ENCODE measurements at places on chromosomes 4 and X.

- no peak for DNase-seq
Observed at GRCh38 chr4:100287534-100287933, 97.3 kb upstream of the DDIT4L start.

- no peak for DNase-seq
Observed at GRCh38 chr4:8495803-8496202, 55.2 kb downstream of the TRMT44 start.

DNA sequence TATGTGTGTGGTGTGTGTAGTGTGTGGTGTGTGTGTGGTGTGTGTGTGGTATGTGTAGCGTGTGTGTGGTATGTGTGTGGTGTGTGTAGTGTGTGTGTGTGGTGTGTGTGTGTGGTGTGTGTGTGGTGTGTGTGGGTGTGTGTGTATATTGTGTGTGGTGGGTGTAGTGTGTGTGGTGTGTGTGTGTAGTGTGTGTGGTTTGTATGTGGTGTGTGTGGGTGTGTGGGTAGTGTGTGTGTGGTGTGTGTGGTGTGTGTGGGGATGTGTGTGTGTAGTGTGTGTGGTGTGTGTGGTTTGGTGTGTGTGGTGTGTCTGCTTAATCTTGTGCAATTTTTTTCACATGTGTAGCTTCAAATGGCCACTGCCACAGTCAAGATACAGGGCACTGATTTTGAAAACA is 94.5 kb downstream of the CPZ start:
- DNase-seq: no peak

- no peak for DNase-seq
Observed at GRCh38 chr4:185781555-185782215, 30.3 kb downstream of the SORBS2 start.

GRCh38 chrX:31603411-31604120 is 531.7 kb upstream of the FTHL17 start:
- DNase-seq: no peak

GRCh38 chr4:18894928-18895327 is 873.4 kb upstream of the LCORL start:
- DNase-seq: no peak

DNA sequence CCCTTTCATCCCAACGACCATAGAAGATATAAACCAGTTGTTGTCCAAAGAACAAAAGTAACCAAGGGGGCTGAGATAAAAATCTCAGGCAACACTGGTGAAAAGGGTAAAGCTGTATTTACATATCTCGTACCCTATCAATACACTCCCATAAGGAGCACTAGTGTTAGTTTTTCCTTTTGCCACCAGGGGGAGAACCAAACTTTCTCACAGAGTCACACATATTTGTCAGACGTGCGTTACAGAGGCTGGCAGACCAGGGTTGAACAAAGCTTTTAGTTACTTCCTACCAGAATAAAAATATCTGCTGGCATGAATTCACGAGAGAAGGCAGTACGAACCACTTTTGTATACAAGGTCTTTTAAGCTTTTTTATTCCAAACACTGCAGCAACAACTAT is 88.3 kb downstream of the AMELX start:
- DNase-seq: no peak

GRCh38 chr4:111209706-111210105 is 586.8 kb upstream of the PITX2 start:
- no peak for DNase-seq

- DNase-seq: no peak
Observed at GRCh38 chr4:54879576-54879975, 221.8 kb downstream of the KIT start.

DNA sequence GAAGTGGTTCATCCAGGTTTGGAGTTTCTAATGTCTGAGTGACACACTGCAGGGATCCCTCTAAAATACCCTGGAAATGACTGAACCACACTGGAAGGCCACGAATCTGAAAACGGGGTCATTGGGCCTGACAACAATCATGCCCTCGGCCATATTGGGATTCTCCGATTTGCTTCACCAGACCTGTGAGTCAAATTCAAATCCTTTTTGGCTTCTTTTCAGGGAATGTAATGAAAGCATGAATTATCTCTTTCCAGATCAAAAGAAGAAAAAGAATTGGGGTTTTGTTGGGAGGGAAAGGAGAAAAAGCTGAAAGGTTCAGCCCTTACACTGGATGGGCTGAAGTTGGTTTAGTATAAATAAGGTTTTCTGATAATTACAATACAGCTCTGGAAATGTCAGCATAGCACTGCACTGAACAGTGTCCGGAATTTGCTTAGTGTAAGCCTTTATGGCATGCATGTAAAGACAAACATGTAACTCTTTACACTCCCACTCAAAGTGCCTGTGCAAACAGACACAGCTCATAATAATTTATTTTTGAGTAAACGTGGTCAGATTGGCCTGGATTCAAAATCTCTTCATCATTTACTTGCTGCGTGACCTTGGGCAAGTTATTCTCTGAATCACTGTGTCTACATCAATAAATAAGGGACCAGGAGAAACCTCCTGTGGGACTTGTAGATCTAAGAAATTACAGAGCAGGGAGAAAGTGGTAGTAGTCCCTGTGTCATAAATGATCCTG is 21.4 kb downstream of the CT47C1 start:
- DNase-seq: no peak

GRCh38 chrX:42988700-42989099 is 210.7 kb upstream of the PPP1R2C start:
- no peak for DNase-seq

DNA sequence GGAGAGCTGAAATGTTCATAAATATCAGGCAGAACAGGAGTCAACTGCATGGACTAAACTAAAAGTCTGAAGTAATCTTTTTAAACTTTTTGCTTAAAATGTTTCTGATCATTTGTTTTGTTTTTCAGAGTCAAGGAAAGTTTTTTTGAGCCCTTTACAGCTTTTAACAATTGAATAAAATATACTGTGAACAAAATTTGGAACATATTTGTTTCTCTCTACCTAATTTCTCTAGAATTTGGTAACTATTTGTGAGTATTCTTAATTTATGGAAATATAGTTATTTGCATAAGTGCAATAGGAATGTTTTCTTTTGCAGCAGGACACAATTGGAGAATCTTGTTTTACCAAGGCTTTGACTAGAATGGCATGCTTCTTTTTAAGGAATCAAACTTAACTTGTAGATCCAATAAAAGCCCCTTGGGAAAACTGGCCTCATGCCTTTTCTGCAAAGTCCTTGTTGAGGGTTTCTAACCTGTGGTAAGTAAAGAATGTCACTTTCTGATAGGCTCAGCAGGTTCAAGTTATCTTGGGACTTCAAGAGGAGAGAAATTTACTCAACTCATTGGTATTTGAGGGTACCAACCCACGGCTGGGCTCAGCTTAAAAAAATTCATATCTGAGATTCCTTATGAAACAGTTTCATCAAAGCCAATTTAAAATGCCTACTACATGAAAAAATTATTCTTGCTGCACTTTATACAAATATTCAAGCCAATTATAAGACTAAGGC is 91.5 kb downstream of the UPRT start:
- DNase-seq: no peak

DNA sequence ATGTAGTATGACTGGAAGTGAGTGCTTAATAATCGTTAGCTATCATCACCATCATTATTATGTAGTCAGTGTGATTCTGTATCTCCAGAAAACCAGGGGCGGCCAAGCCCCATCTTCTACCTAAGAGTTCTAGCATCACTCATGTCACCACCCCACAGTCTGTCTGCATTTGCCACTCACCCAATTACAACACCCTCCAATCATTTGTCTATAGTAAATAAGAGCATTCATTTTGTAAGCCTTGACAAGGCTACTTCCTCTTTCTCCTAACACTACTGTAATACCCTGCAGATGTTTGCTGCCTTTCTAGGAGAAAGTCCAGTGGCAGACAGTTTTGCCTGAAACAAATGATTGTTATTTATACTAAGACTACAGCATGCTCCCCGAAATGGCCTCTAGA is 15.8 kb upstream of the IL21 start:
- no peak for DNase-seq

DNA sequence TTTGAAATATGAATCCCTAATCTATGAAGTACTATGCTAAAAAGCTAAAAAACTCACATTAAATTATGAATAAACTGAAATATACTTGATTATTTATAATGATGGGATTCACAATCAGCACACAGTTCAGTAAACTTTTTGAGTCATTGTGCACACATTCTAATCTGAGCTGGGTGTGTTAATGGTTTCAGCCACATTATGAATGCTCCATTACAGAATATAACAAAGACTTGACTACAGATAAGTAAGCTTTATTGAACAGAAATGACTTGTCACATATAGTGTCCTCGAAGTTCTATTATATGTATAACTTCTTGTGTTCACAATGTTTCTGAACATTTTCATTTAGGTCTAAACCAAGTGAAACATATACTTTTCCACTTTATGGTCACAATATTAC is 1649.9 kb upstream of the IGFBP7 start:
- DNase-seq: no peak

DNA sequence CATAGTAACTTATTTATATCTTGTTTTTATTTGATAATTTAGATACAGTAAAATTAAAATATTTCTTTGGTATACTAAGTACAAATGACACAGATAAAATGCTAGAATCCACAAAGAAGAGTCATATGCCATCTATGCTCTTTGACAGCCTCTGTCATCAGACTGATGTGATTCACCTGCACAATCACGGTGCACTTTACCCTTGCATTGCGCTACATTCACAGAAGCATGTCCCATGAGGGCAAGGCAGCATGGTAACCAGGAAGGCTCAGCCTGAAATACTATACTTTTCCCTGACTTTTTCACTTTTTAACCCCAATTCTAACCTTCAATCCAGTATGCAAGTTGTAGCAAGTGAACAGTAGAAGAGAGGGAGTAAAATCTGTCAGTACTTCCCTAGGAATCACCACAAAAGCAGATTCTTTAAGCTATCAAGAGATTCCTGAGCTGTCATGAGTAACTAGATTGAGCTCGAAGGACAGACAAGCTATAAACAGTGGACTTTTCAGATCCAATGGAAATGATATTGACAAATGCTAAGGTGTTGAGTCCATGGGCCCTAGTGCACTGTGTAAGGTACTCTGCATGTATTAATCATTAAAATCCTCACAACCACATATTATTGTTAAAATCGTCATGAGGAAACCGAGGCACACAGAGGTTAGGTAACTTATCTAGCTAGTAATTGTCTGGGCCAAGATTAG is 14.2 kb downstream of the SEC24D start:
- no peak for DNase-seq

GRCh38 chr4:139973616-139974015 is 180.4 kb downstream of the MAML3 start:
- no peak for DNase-seq

DNA sequence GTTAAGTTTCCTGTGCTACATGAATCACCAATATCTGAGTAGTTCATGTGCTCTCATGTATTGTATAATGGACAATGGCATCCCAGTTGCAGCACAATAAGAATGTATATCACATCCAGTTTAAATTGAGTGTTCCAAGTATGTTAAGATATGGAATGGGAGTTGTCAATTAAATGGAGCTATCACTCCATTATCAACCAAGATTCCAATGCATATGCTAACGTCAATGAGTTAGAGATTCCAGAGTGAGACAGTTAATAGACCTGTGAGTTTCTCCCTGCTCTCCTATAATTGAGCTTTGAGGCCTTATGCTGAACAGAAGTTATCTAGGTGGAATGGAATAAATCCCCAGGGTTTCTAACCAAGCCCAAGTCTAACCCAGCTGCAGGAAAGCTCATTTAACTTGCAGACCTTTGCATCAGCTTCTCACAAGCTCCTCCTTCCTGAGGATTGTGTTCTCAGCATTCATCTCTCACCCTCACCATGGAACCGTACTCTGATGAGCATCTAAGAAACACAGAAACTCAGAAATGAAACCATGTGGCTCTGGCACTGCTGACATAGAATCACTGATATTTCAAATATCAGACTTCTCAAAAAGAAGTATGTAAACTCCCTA is 84.8 kb downstream of the TIGD2 start:
- no peak for DNase-seq

- DNase-seq: no peak
Observed at GRCh38 chrX:42128587-42128986, 205.2 kb upstream of the CASK start.

DNA sequence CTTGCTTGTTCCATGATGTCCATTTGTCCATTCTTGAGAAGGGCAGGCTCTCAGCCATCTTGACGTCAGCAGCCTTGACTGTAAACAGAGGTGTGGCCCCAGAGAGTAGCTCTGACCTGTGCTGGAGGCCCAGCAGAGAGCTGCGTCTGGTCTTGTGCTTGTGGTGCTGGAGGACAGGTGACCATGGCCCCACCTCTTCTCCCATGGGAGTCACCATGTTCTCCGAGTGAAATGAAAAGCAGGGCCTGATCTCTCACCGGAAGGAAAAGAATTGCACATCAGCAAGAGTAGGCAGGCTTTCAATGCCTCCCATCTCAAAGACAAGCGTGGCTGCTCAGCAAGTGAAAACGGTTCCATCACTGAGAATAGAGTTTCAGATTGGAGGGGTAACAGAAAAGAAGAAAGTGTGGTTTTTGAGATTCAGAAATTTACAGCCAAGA is 11.5 kb downstream of the PARM1 start:
- no peak for DNase-seq

Data from SW 1271 (cell line).